Pulmonary artery endothelial cell (primary cell): ENCODE measurements at places on chromosomes 16 and 17. TPM values are rescaled to one million over a fixed set of nuclear protein-coding genes. Genes with fewer than 3 reads are reported as not detected.

DNA sequence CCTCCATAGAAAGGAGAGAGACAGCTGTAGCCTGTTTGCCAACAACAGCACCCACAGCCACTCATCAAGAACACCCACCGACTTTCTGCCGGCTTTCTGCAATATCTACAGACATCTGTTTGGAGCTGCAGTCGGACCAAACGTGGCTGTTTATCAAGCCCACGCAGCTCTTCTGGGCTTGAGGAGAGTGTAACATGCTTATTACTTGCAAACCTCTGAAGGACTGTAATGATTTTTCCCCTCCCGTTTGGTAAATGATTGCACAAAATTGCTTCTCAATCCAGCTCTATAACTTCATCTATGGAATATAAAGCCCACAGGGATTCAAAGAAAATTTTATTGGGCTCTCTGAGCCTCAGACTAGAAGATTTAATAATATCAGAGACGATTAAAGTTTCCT lies 100.5 kb downstream of the VAT1L start:
- DNase-seq: no peak

DNA sequence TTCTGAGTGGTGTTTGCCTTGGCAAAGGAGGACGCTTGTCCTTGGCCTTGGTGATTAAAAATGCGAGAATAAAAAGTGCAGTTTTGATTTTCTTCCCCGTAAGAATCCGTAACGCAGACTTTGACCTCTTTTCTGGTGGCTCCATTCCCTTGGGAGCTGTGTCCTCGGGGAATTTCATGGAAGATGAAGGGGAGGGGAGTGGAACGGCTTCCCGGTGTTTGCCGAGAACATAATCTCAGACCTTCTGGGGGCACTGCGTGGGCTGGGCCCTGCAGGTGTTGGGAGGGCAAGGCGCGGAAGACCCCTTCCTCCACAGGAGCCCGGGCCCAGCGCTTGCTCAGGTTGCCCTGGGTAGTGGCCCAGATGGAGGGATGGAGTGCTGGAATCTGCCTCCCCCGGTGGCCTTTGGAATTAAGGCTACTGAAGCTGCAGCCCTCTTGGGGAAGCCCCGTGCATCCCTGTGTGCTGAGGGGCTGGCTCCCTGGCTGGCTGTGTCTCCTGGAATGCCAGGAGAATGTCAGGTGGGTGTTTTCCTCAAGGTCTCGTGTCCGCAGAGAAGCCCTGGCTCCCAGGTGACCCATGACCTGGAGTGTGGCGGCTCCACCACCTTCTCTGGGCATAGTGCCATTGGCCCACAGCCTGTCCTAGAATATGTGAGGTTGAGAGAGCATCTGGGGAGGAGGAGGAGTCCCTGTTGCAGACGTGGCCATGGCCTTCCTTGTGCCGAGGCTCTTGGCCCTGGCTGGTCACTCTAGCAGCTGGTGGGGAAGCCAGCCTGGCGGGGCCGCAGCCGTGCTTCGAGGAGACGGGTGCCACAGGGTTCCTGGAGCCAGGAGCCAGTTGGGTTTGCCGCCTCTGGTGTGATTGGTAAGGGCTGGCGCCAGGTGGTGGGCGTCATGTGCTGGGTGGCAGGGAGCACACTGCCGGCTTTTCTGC lies 3.1 kb downstream of the BAIAP2 start:
- DNase-seq: no peak

OR1E1 gene
- not detected in 2 replicates for total RNA-seq

ZPBP2 gene
- not detected in 2 replicates for total RNA-seq

DNA sequence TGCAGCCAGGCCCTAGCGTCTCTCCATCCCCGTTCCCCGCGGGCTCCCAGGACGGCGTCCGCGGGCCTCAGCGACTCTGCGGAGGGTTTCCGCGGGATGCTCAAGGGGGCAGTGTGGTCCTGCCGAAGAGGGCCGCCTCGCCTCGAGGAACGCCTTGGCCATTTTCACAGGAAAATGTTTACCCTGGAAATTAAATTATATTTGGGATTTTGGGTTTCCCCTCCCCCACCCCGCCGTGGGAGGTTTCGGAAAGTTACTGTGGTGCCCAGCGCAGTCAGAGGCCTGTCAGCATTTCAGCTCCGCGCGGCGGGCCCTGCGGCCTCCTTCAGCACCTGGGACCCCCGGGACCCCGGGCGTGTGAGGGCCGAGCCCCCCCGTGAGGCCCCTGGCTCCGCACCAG lies 94.5 kb downstream of the PCTP start:
- no peak for DNase-seq

DNA sequence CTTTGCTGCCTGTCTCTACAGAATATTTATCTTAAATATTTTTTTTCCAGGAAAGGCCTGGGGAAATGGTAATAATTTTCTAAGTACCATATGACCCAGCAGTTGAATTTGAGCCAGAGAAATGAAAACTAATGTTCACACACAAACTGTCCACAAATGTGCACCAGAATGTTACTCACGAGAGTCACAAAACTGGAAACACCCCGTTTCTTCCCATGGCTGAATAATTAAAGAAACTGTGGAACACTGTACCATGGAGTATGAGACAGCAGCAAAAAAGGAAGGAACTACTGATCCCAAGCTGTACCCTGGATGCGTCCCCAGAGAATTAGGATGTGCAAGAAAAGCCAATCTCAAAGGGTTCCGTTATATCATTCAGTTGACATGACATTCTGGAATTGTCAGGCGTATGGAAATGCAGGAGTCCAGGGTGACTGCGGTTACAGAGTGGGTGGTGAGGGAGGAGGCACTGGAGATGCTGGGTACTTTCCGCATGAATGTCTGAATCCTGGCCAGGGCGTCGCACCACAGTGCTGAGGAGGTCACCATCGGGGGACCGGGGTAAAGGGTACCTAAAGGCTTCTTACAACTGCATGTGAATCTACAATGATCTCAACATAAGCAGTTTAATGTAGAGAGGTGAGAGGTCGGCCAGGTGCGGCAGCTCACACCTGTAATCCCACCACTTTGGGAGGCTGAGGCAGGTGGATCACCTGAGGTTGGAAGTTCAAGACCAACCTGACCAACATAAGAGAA lies 34.5 kb downstream of the USP22 start:
- DNase-seq: no peak

NDRG4 gene
- 38.3 and 87.1 TPM in 2 replicates for total RNA-seq

WFIKKN1 gene
- total RNA-seq: 0.07 TPM in 2 replicates

SULT1A1 gene
- 13.1 and 17.3 TPM in 2 replicates for total RNA-seq

DNA sequence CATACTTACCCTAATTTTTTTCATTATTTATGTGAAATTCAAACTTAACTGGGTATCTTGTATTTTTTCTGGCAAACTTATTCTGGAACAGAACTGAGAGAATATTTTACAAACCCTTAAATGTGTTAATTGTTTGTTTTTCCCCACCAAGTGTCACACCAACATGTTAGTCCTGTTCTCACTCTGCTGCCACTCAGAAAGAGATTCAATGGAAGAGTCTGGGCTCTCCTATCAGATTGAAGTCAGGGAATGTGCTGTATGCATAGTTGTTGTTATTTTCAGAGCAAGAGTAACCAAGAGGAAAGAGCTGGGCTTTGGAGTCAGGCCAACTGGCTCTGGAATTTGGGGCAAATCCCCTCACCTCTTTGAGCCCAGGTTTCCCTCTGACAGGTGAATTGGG lies 43.2 kb downstream of the SLC6A2 start:
- DNase-seq: no peak

GRCh38 chr17:38702166-38702915 lies 2.7 kb upstream of the MLLT6 start:
- DNase-seq: peak; percentile 36

TBC1D3I gene
- total RNA-seq: 0.14 TPM in 1 of 2 replicates, not detected in the other

GRCh38 chr17:34261568-34262337 lies 6.7 kb downstream of the CCL2 start:
- DNase-seq: no peak

GRCh38 chr17:67628580-67629013 lies 89.1 kb upstream of the NOL11 start:
- DNase-seq: no peak

DOK4 gene
- 26.8 and 29.7 TPM in 2 replicates for total RNA-seq

MPO gene
- under 0.01 TPM in 1 of 2 replicates, not detected in the other for total RNA-seq
